ENCODE measurements at places on chromosomes 1 and 21.

DNA sequence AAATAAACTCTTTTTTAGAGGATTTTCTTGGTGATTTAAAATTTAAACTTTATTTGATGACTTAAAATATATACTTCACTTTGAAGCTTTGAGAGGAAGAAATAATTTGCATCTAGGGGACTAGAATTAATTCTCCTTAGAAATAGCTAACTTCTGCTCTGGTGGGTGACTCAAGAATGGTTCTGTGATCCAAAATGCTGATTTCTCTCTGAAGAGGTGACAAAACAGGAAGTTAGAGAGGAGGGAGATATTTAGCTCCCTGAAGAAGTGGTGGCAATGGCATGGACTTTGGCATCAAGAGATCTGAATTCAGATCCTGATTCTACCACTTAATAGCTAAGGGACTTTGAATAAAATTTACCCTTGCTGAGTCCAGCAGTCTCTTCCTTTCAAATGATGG is 125.8 kb upstream of the ATP1B1 start:
- DNase-seq, result no peak

DNA sequence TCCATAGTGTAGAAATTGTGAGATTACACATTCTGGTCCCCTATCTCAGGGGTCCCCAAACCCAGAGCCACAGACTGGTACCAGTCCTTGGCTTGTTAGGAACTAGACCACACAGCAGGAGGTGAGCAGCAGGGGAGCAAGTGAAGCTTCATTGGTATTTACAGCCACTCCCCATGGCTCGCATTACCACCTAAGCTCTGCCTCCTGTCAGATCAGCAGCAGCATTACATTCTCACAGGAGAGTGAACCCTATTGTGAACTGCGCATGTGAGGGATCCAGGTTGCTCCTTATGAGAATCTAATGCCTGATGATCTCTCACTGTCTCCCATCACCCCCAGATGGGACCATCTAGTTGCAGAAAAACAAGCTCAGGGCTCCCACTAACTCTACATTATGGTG is 229.7 kb upstream of the IRF2BP2 start:
- DNase-seq, result no peak

DNA sequence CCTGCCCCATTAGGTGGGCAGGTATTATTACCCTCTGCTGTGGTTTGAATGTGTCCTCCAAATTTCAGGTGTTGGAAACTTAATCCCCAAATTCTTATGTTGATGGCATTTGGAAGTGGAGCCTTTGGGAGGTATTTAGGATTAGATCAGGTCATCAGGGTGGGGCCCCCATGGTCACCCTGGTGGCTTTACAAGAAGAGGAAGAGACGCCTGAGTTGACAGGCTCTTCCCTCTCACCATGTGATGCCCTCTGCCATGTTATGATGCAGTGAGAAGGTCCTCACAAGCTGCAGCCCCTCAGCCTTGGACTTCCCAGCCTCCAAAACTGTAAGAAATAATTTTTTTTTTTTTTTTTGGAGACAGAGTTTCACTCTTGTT is 8.8 kb upstream of the THEMIS2 start:
- peak; percentile 6 for DNase-seq

DNA sequence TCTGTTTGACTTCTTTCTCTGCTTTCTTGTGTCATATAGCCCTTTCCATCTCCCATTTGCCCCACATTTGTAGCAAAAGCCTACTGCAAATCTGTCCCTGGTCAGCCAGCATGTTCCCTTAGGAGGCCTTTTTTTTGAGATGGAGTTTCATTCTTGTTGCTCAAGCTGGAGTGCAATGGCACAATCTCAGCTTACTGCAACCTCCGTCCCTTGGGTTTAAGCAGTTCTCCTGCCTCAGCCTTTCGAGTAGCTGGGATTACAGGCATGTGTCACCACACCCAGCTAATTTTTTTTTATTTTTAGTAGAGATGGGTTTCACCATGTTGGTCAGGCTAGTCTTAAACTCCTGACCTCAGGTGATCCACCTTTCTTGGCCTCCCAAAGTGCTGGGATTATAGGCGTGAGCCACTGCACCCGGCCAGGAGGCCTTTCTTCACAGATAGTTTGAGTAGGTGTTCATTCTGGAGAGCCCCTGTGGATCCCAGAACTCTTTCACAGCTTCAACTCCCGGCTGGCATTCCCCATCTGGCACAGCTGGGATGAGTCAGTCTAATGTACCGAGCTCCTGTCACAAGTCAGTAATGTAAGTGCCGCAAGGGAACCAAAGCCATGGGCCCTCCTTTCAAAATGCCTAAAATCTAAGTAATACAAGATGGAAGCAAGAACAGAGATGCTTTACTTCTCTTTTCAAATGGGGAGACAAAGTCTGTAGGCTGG is 9.4 kb upstream of the NHLH1 start:
- DNase-seq, result no peak

Data from stimulated activated naive CD8-positive, alpha-beta T cell treated with anti-CD3 and anti-CD28 coated beads, Interleukin-15, Interleukin-2, amounts not matched to agents 100 U/mL and 50 U/mL, for 24 hours (primary cell).